ENCODE measurements at places on chromosomes 16 and 17.

DNA sequence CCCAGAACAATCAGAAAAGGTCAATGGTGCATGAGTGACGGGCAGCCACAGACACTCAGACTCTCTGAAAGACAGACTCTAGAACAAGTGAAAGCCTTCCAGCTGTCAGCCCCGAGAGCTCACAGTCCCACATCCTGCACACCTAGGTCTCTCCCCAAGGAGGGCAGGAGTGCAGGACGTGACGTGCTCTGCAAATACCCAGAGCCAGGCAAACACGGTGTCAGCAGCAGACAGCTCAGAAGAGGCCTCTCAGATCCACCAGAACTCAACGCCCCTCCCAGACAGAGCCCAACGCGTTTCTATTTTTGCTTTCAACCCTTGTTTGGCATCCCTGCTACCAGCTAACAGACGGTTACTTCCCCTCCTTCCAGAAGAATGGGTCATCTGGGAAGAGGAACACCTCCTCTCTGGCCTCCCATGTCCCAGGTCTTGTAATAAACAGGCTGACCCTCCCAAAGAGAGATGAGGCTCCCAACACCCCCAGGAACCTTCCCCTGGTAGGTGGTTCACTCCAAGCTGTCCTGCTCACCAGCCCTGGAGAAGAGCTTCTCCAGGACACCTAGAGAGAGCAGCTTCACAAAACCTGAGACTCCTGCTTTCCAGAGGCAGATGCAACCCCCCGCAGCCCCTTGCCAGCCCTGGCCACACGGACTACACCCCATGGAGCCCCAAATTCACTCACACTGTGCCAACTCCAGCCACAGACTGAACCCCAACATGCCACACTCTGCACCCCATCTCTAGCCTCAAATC lies 7.6 kb downstream of the PITPNM3 start:
- no peak for DNase-seq

DNA sequence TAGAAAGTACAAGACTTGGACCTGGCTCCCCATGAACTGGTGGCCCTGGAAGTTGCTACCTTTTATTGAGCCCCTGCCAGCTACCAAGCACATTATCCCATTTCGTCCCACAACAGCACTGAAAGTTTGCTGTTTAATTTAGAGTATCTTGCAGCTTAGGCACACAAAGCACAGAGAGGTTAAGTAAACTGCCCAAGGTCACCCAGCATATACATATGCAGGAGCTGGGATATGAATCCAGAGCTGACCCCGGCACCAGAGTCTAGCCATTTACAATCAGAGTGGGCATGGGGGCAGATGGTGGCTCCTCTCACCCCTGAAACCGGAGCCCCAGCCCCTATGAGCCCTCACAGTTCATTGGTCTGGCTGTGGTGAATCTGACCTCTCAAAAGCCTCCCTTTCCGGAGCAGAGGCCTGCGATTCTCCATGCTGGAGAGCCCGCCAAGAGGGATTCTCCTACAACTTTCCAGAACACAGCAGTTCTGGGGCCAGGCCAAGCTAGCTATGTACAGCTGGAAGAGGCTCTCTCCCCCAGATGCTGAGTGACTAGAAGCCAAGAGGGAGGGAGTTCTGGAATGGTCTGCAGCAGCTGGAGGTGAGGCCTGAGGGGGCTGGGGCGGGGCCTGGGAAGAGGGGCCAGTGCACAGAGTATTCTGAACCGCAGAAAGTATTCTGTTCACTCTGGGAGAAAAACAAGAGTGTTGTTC lies 58.3 kb downstream of the SREBF1 start:
- DNase-seq, result peak; percentile 95

DNA sequence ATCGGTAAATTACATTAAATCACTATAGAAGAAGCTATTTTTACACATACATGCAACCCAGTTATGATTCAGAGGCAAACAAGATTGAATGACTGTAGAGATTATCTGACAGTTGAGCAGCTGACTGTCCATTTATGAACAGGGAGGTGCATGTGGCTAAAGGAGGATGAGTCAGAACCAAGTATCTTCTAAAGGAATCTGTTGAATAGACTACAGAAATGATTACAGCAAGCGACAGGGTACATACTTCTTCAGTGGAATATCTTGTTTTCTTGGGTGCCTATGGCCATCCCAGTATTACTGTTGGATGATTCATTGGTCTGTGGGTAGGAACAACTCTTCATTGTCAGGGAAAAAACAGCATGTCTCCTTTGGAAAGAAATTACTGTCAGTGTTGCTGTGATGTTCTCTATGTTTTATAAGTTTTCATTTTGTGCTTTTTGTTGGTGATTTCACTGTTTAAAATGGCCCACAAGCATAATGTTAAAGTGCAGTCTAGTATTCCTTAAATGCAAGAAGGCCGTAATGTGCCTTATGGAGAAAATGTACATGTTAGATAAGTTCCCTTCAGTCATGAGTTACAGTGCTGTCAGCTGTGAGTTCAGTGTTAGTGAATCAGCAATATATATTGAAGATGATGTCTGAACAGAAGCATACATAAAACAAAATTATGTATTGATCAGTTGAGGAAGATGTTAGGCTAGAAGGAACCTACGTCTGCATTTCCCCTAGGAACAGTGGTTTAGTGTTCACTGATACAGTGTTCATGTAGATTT lies 27.0 kb downstream of the CBFB start:
- no peak for DNase-seq

GRCh38 chr17:83133302-83134121 lies 54.1 kb downstream of the METRNL start:
- DNase-seq, result peak; percentile 56

DNA sequence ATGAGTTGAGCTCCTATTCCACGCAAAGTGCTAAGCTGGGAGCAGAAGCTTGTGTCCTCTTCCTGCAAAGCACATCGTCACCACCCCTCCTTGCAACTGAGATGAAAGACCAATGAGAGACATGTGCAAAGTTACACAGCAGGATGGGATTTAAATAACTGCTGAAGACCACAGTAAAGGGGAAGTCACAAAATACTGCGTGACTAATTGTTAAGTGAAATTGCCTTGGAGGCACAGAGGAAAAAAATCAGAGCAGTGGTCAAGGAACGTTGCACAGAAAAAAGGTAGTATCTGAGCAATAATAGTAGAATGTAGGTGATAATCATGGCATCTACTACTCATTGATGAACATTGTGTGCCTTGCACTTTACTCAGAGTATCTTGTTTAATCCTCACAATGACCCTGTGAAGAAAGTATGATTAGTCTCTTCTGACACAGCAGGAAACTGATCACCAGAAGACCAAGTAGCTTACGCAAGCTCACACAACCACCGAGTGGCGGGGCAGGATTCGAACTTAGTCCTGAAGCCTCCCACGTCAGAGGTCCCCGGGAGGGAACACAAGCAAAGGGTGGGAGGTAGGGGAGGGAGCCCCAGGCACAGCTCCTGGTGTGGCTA lies 15.4 kb upstream of the MYO18A start:
- no peak for DNase-seq

DNA sequence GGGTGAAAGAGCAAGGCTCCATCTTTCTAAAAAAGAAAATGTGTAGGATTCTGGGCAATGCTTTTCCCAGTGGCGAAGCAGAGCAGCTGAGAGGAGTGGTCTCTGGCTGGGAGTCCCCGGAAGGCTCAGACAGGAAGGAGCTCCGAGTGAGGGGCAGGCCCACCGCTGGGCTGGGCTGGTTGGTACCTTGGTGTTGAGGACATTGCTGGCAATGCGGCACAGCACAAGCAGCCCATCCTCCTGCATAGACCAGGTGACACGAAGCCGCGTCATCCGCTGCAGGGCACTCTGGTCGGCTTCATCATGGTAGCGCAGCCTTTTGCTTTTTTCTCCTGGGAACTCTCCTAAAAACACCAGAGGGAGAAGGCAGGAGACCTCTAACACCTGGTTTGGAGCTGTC lies 63.9 kb downstream of the GTF3C1 start:
- DNase-seq, result no peak

DNA sequence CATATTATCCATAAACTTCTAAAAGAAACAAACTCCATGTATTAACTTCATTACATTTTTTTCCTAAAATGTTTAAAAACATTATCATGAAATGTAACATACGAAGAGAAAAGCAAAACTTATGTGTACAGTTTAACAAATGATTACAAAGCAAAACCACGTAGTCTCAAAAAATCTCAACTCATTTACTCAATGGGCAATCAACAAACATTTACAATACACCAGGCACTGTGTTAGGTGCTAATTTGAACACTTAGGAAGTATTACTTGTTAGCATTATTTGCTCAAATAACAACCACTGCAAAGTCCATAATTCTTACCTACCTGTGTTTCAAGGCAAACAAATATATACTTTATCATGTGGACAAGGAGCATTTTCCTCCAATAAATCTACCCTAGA lies 164.9 kb downstream of the STX8 start:
- no peak for DNase-seq

- DNase-seq, result no peak
Measured at GRCh38 chr16:89697161-89697615, 4.3 kb downstream of the SPATA2L start.

- DNase-seq, result no peak
Measured at GRCh38 chr16:85838876-85839585, 39.5 kb downstream of the COX4I1 start.

- peak; percentile 84 for DNase-seq
Measured at GRCh38 chr17:56908001-56908542, 5.8 kb downstream of the TRIM25 start.

- DNase-seq, result no peak
Measured at GRCh38 chr17:81094509-81095382, 59.8 kb downstream of the BAIAP2 start.

GRCh38 chr16:24634919-24635318 lies 94.5 kb upstream of the TNRC6A start:
- DNase-seq, result no peak

- DNase-seq, result peak; percentile 50
Measured at GRCh38 chr17:45018848-45019711, 32.4 kb downstream of the DCAKD start.

DNA sequence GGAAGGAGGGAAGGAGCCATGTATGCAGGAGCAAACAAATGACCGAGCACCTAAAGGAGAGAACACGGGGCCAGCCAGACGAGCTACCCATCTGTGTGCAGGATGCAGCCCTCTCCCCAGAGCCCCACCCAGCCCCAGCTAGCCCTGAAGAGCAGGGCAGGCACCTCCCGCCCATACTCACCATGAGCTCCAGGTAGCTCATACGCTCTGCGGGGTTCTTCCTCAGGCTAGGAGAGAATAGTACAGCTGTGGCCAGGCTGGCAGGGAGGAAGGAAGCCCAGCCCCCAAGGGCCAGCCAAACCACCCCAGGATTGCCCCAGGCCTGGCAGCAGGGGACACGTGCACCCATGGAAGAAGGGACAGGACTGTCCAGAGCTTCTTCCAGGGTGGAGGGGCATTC lies 81.9 kb downstream of the KCNJ18 start:
- no peak for DNase-seq

- no peak for DNase-seq
Measured at GRCh38 chr16:8474587-8474986, 115.7 kb downstream of the TMEM114 start.

DNA sequence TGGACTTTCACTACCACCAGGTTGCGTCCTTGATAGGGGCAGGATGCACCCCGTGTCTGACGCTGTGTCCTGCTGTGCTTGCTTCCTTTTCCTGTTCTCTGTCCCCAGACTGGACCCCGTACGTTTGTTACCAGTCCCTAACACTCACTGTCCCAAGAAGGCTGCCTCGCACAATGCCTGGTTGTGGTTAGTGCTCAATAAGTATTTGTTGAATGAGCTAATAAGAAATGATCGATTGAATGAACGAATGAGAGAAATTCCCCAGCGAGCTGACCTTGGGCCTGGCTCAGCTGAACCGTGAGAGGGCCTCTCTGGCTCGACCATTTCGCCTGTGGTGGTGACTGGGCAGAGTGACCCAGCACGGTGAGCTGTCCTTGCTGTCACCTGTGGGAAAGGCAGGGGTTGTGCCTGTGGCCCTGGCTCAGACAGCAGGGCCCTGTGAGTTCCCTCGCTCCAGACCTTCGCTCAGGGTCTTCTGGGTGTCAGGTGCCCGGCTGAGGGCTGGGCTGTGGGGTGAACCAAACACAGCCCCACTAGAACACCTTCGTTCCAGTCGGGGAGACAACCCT lies 20.9 kb downstream of the CMIP start:
- peak; percentile 3 for DNase-seq

- DNase-seq, result no peak
Measured at GRCh38 chr17:37276475-37276874, 99.3 kb upstream of the C17orf78 start.

DNA sequence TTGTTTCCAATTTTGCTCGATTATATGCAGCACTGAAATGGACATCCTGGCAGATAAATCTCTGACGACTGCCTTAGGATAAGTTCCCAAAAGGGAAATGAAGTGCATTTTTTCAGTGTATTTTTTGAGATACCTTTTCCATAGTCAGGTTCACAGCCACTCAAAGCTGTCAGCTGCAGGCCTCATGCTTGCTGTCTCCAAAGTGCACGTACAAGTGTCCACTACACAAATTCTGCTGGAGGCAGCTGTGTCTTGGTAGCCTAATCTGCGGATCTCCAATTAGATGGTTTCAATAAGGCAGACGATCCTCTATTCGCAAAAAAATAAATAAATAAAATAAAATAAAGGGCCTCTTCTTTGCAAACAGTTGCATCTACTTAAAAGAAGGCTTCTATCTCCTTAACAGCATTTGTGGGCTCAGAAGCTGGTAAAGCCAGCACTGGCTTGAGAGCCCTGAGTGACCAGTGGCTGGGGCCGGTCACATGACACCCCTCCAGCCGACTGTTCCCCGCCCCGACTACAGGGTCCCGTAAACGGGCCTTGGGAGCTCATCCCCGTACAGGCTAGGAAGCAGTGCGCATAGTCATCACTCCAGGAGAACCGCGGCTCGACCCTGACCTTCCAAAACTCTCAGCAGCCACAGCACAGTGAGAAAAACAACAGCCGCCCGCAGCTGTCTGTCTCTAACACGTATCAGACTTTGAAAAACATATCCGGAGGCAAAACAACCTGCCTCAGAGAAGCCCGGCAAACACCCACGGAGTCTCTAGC lies 18.8 kb downstream of the RPH3AL start:
- peak; percentile 93 for DNase-seq

DNA sequence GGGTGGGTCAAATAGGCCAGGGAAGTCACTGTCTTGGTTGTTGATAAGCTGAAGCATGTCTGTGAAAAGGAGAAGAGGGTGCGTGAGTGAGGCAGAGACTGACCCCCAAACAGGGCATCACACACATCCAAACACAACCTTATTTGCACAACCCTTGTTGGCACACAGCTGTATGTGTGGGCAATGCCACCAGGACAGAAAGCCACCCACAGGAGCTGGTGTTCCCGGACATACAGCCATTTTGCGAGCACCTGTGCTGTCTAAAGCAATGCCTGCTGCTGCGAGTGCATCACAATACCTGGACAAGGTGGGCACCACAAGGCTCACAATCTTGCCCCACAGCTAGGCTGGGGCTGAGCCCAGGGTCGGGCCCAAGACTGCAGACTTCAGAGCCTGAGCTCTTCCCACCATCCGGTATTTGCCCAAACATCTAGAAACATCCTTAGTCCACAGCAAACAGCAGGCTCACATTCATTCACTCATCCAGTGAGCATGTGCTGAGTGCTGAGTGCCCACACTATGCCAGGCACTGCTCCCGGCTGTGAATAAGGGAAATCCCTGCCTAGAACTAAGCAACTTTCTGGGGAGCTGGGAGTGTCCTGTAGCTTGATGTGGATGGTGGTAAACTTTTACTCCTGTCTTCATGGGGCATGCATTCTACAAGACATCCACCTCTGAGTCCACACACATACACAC lies 16.2 kb downstream of the SREBF1 start:
- no peak for DNase-seq

- DNase-seq, result no peak
Measured at GRCh38 chr17:1162116-1162855, 17.5 kb downstream of the ABR start.
